ENCODE measurements at places on chromosomes 3 and 15.

- no peak for DNase-seq
Measured at GRCh38 chr3:71563827-71564226, 19.7 kb downstream of the FOXP1 start.

- no peak for DNase-seq
Measured at GRCh38 chr3:43132870-43133636, 27.2 kb upstream of the POMGNT2 start.

DNA sequence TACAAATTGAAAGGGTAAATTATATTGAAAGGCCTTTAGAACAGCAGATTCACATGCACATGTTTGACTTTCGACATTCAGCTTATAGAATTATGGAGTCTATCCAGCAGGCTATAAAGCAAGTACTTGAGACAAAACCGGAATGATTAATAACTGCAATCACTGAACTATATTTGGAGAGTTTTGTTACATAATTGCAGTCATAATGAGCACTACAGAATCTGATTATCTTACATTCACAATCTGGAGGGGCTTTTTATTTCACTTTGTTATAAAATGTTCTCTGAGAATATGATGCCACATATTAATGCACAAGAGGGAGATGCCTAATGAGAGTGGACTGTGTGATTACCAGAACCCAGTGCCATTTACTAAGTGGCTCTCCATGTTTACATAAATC lies 64.3 kb downstream of the NSUN3 start:
- DNase-seq: no peak

GRCh38 chr3:24034464-24034863 lies 89.4 kb downstream of the NR1D2 start:
- no peak for DNase-seq

DNA sequence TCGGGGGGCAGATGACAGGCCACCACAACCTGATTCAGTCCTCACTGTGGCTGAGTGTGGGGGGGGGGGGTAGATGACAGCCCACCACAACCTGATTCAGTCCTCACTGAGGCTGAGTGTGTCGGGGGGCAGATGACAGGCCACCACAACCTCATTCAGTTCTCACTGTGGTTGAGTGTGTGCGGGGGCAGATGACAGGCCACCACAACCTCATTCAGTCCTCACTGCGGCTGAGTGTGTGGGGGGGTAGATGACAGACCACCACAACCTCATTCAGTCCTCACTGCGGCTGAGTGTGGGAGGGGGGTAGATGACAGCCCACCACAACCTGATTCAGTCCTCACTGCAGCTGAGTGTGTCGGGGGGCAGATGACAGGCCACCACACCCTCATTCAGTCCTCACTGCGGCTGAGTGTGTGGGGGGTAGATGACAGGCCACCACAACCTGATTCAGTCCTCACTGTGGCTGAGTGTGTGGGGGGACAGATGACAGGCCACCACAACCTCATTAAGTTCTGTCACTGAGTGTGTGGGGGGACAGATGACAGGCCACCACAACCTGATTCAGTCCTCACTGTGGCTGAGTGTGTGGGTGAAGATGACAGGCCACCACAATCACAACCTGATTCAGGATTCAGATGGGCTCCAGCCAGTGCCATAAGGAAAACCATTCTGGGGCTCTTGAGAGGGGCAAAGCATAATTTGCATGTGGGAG lies 16.9 kb downstream of the ZNF717 start:
- DNase-seq: no peak

GRCh38 chr3:136750897-136751315 lies 1.3 kb downstream of the STAG1 start:
- no peak for DNase-seq

DNA sequence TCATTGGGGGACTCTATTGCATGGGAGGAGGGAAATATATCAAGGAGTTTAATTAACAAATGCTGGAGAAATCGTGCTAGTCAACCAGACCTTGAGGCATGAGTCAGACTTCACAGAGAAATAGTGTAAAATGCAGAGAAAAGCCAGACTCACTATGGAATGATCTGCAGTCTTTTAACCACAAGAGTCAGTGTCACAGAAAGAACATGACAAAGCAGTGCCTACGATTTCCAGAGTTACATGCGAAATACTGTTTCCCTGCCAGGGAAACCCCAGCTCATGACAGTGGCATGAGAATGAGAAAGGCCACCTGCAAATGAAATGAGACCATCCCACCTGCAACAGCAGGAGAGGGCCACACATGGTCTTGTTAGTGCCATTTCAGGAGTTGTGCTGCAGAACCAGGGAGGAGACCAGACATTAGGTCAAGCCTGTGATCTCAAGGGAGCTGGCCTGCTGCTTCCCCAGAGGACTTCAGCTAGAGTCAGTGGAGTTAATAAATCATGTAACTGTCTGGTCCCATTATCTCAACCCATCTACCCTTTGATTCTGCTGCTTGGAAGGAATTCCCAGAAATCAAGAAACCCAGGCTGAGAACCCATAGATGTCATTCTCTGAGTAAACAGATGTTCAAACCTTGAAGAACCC lies 79.0 kb downstream of the ERC2 start:
- DNase-seq: no peak

GRCh38 chr15:31245756-31246155 lies 80.9 kb upstream of the KLF13 start:
- DNase-seq: no peak

DNA sequence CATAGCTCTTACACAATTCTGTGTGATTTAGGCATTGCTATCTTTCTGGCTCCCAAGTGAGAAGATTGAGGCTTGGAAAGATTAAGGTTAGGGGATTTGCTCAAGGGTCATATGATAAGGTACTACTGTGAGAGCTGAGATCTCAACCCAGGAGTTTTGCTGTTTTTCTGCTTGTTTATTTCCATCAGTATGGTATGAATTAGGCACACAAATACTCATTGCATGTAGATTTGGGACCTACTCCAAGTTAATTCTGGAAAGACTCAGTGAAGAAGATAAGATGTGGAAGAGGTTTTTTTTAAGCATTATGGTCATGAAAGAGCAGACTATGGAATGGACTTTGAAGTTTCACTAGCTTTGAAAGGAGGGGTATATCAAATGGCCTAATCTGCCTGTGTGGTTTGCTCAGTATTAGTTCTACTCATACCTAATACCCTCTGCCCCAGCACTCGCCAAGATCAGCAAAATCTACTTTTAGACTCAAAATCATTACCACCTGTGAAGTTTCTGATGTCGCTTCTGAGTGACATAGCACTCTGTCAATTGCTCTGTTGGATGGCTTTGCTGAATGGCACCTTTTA lies 12.5 kb downstream of the MBNL1 start:
- no peak for DNase-seq

DNA sequence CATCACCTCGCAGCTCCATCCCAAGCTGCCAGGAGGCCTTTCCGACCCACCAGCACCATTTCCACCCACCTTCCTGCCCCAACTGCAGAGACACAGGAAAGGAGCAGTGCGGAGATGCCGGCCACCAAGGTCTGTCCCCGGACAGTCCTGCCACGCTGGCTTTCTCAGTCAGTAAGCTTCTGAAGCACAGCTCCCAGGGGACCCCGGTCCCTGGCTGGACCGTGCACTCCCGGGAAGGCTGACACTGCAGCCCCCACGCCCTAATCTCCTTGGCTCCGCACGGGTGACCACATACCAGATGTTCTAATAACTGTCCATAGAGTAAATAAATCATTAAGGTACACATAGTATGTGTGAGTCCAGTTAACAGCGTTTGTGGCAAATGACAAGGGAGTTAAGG lies 73.5 kb downstream of the VGLL4 start:
- no peak for DNase-seq

DNA sequence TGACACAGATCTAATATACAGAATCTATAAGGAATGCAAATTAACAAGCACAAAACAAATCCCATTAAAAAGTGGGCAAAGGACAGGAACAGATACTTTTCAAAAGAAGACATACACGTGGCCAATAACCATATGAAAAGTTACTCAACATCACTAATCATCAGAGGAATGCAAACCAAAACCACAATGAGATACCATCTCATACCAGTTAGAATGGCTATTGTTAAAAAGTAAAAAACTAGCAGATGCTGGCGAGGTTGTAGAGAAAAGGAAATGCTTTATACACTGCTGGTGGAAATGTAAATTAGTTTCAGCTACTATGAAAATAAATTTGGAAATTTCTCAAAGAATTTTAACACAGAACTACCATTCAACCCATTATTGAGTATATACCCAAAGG lies 50.7 kb downstream of the ADAMTS17 start:
- no peak for DNase-seq

GRCh38 chr3:101821503-101821902 lies 27.8 kb upstream of the NFKBIZ start:
- DNase-seq: no peak

DNA sequence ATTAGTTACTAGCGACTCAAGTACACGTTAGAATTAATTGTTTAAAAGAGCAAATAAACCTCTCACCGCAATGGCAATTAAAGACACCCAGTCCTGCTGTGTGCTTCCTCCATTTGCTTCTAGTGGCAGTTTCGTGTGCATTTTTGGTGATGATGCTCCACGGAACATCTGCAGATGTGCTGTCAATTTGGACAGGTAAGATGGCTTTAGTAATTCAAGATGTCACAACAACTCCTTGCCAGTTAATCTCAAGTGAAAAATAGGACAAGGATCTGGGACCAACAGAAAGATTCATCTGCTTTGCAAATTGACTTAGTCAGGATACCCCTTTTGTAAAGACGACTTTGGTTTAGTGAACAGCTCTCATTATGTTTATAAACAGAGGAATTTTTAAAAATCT lies 320.9 kb downstream of the GABRB3 start:
- no peak for DNase-seq

GRCh38 chr15:54528021-54528420 lies 549.8 kb downstream of the UNC13C start:
- DNase-seq: no peak

DNA sequence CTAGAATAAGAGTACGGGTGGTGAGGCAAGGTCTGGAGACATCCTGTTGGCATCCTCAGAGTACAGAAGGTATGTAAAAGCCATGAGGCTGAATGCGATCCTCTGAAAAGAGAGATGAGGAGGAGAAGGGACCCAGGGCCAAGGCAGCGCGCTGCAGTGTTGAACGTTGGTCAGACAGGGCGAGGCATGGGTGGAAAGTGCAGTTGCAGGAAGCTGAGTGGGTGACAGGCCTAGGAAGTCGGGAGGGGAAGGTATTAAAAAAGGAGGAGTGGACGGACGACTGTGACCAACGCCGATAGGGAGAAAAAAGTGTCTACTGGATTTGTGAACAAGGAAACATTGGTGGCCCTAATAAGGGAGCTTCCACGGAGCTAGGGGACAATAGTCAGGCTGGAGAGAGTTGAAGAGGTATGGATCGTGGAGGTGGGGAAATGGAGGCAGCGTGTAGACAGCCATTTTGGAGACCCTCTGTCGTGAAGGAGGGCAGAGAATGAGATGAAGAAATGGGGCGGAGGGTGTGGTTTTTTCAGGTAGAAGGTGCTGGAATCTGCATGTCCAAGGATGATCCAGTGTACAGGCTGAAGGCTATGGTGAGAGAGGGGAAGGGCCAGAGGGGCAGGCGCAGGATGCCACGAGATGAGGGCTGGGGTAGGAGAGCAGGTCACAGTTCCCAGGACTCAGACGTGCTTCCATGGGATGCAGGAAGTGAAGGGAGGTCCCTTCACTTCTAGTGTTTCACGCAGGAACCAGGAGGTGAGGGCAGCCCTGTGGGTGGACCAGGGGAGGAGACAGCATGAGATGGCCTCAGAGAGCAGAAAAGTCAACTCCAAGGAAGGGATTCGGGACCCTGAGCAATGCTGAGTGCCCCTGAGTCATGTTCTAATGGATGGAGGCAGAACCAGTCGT lies 115.9 kb downstream of the ASB7 start:
- DNase-seq: no peak

- no peak for DNase-seq
Measured at GRCh38 chr15:45048794-45049631, 26.0 kb downstream of the SORD start.

DNA sequence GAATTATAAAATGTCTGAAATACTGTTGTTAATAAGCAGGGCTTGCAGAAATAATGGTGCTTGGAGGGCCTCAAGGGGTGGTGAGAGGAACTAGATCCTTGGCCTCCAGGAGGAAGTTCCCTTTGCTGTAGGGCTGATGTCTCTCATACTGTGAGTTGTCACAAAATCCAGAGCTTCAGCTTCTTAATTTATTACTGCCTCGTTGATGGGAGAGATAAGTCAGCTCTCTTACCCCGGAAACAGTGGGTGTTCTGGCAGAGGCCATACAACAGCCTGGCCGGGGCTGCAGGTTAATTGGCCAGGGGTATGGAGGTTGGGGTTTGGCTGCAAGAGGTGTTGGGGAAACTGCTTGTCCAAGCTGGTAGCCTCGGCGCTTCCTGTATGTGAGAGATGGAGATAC lies 15.5 kb downstream of the MAPKAPK3 start:
- DNase-seq: no peak

- DNase-seq: no peak
Measured at GRCh38 chr3:173826416-173826815, 428.9 kb downstream of the NLGN1 start.

DNA sequence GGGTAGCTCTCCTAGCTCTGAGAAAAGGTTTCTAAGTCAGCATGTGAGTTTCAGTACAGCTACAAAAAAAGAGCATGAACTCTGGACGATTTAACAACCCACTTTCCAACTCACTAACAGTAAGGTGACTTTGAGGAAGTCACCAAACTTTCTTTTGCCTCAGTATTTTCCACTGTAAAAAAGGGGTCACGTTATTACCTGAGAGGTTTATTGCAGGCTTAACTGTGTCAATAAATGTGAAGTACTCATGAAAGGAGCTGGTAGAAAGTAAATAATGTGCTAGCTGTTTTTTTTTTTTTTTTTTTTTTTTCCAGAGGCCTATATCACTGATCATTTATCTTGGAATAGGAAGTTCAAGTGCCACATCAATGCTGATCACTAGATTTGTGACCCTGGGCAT lies 89.3 kb downstream of the PLSCR2 start:
- DNase-seq: no peak

GRCh38 chr3:196523841-196524240 lies 8.7 kb upstream of the SMCO1 start:
- DNase-seq: no peak

DNA sequence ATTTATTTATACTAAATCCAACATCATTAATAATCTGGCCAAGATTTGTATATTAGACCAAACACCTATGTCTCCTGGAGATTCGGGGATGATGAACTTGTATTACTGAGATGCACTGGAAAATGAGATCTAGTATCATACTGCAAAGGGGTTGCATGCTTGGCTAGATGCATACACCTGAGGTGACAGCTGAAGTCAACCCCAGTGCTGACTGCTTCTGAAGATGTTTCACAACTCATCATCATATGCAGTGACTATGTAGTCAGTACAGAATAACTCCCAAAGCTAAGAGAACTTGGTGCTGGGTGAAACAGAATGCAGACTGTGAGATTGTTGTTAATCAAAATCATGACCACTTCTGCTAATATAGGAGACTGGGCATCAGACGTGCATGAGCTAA lies 1114.2 kb downstream of the NSUN3 start:
- DNase-seq: no peak

- peak; percentile 46 for DNase-seq
Measured at GRCh38 chr3:53134631-53135232, 4.5 kb upstream of the RFT1 start.

DNA sequence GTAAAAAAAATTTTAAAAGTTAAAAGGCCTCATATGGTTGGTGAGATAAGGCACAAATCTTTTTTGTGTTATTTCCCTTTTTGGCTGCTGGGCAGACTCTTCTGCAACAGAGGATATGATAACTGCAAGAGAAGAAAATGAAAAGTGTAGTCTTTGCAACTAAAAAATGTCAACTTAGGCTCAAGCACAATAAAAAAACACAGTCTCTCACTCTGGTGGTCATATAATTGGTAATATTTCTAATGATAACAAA lies 15.4 kb downstream of the COMMD2 start:
- no peak for DNase-seq

- DNase-seq: no peak
Measured at GRCh38 chr15:41849861-41850260, 11.2 kb downstream of the PLA2G4B start.
